AG09319 (cell line): ENCODE measurements at places on chromosomes 7 and 10.

DNA sequence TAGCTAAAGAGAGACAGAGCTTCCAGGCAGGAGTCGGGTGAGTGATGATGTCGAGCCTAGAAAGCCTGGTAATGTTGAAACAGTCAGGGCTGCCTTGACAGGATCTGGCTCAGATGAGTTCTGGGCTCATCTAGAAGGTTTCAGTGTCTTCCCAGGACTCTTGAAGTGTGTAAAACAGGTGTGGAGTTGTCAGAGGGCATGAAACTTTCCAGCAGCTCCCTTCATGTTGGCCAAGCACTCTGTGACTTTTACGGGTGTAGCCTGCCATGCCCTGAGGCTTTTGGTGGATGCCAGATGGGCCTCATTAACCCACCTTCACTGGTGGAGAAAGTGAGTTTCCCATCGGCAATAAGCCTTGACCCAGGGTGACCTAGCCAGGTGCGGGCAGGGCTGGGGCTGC, 66.4 kb upstream of the PDCD4 start:
- DNase-seq, result no peak

DNA sequence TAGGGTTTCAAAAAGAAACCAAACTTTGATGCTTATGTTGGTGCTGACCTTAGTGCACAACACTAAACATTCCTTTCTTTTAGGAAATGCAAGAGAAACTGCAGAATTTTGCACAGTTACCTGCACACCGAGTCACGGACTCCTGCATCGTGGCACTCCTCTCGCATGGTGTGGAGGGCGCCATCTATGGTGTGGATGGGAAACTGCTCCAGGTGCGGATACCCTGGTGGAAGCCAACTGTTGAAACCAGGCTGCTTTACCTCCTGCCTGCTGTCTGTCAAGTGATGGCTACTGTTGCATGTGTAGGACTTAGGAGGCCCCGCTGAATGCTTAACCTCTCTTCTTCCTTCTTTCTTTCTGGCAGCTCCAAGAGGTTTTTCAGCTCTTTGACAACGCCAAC, 11.7 kb downstream of the CASP2 start:
- no peak for DNase-seq

GRCh38 chr10:71621231-71622153, 98.1 kb downstream of the C10orf105 start:
- no peak for DNase-seq

- no peak for DNase-seq
Observed at GRCh38 chr10:130802301-130802700, 509.2 kb downstream of the TCERG1L start.

DNA sequence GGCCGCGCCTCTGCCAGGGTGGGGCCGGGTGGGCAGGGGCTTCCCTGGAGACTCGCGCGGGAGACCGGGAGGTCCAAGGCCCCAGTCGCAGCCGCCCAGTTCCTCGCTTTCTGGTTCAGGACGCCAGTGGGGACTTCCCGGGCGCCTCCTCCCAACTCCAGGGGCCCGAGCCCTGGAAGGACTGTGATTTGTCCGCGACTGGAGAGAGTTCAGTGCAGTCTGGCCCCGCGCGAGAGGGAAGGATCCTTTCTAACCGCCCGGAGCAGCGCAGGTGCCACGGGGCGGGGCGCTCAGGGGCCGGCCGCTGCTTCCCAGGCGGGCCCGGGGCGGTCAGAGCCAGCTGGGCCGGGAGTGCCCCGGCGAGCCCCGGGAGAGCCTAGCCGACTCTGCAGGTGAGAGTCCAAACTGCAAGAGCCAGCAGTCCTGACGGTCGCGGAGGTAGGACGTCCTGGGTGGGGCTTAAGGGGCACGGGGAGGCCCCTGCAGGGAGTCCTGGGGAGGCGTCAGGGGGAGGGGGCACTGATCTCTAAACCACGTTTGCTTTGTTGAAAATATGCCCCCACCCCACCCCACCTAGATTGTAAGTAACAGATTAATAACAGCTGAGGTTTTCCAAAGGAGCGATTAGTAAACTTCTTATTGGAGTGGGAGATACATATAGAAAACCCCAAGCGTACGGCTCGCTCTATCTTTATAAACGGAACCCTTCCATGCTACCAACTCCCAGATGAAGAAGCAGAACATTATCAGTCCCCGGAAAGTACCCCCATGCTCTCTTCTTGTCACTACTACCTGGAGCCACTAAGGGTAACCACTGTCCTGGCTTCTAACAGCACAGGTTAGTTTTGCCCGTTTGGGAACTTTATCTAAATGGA, 8.2 kb downstream of the NKX2-3 start:
- no peak for DNase-seq

GRCh38 chr7:135348493-135348892, 114.9 kb downstream of the STRA8 start:
- DNase-seq, result no peak

DNA sequence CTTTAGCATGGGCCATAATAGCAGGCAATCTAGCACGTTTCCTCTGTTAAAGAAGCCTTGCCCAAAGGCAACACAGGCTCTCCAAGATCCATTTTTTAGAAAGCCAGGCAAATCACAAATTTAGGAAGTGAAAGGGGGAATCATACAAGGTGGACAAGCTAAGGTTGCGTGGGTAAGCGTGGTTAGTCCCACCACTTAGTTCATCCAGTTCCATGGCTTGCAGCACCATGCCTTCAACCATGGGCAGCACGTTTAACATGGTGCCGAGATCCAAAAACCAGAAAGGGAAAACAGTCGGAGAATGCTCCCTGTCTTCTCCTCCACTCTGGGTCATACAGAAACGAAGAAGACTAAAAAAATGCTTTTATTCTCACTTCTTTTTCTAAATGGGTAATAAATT, 234.4 kb upstream of the IMMP2L start:
- DNase-seq, result no peak

GRCh38 chr7:158973440-158973839, 117.1 kb downstream of the DYNC2I1 start:
- DNase-seq, result no peak

GRCh38 chr7:130452951-130453350, 12.1 kb upstream of the CEP41 start:
- no peak for DNase-seq

- DNase-seq, result no peak
Observed at GRCh38 chr10:78634835-78635234, 433.9 kb upstream of the ZMIZ1 start.

GRCh38 chr7:29626730-29627129, 63.1 kb downstream of the PRR15 start:
- no peak for DNase-seq

GRCh38 chr7:33421429-33421828, 292.1 kb downstream of the BBS9 start:
- DNase-seq, result no peak

DNA sequence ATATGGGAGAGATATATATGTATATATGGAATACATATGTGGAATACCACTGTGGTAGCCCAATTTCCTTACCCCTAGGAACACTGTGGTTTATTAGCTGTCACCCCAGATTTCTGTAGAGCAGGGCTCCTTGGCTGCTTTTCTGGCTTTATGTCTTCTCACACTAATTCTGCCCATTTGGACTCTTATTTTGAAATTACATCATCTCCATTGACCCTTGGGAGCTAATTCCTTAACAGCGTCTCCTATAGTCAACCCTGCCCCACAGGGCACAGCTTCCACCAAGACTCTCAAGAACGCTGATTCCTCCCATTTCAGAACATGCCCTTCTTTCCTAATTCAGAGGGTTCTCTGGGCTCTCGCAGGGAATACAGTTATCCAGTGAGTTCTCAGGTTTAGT, 55.4 kb upstream of the TARP start:
- DNase-seq, result no peak

- no peak for DNase-seq
Observed at GRCh38 chr7:122183106-122183505, 39.1 kb upstream of the AASS start.

- DNase-seq, result no peak
Observed at GRCh38 chr7:128037880-128038619, 6.8 kb upstream of the LRRC4 start.

- no peak for DNase-seq
Observed at GRCh38 chr7:135204341-135204749, 7.0 kb downstream of the WDR91 start.

DNA sequence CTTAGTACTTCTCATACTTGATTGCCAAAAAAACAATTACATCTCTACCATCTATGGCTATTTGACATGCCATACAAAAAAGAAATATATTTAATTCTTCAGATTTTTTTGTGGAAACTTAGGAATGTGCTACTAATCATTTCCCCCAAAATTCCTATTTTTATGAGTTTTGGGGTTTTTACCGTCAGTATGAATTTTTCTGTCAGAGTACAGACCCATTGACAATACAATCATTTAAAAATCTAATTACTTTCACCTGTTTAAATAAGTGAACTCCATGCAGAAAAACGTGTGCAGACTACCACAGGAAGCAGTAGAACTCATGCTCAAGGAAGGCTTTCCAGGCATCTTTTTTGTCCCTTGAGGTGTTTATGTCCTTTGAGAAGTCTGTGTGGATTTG, 48.8 kb upstream of the FOXP2 start:
- DNase-seq, result no peak

DNA sequence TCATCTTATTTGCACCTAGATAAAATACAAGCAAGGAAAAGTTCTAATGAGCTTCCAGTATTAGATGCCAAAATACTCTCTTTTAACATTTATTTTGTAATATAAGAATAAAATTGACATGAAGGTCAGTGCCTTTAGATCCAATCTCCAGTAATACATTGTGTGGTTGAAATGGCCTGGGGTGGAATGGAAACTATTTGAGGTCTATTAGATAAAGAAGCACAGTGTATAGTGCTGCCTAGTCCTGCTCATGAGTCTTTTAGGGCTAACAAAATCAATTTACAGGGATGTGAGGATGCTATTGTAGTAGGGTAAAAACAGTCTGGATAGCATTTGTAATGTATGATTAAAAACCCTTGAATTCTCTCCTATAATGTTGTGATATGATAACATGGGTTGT, 84.5 kb upstream of the ETV1 start:
- DNase-seq, result no peak

DNA sequence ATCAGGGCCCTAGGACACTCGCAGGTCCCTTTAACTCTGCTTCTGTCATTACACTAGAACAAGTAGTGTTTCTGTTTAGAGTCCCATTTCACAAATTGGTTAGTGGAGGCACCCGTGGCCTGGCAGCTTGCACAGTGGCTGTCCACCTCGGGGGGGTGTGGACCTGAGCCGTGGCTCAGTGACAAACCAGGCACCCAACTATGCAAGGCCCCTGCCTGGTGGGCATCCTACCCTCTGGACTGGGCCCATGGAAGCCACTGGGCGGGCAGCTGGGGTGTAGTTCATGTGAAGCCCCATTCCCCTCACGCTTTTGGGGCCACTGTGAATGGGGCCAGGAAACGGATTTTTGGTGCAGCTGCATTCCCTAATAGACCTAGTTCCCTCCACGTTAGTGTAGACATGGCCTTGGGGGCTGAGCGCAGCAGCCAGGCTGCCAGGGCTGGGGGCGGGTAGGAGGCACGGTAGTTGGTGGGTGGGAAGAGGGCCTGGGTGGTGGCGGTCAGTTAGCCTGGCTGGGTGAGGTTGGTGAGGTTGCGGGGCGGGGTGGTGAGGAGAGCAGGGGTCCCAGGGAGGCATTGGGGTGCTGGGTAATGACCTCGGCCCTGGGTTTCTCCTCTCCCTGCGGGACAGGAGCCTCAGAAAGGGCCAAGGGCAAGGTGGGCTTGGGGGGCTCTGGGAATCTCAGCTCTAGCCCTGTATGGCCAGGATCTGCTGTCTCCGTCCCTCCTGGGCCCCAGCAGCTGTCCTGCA, 18.7 kb downstream of the ZNF316 start:
- DNase-seq, result no peak

DNA sequence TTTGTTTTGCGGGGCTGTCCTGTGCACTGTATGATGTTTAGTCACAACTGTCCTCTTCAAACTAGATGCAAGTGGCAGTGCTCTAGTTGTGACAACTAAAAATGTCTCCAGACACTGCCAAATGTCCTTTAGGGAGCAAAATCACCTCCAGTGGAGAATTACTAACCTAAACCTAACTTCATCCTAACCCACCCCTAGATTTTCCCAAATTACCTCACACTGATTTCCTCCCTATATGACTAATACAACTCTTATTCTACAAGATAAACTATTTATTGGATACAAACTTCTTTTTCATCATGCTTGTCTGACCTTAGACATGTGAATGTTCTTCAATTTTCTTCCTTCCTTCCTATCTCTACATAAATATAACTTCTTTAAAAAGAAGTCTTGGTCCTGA, 26.4 kb downstream of the PNPLA8 start:
- no peak for DNase-seq

DNA sequence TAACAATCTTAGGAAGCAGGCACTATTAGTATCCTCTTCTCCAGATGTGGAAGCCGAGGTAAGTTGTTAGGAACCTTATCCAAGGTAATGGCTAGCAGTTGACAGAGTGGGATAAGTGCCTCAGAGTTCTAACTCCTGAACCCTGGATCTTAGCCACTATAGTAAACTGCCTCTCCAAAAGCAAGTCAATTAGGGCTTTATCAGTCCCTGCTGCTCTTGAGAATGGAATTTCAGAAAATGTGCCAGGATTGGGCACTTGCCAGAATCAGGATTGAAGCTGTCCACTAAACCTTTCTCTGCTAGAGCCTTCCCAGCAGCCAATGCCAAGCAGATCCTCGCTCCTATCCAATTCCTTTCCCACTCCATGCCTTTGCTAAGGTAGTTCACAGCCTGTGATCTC, 777.5 kb upstream of the POM121L12 start:
- no peak for DNase-seq

DNA sequence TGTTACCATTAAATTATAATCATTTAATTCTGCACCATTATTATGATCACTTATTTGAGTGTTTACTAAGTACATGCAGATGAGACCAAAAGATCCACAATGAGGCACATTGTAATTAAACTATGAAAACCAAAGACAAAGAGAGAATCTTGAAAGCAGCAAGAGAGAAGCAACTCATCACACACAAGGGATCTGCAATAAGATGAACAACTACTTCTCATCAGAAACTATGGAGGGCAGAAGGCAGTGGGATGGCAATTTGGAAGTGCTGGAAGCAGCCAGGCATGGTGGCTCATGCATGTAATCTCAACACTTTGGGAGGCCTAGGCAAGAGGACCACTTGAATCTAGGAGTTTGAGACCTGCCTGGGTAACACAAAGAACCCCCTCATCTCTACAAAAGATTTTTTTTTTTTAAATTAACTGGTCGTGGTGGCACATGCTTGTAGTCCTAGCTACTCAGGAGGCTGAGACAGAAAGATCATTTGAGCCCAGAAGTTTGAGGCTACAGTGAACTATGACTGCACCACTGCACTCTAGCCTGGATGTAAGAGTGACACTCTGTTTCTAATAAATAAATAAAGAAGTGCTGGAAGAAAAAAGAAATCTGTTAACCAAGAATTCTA, 47.7 kb downstream of the CDK6 start:
- no peak for DNase-seq

DNA sequence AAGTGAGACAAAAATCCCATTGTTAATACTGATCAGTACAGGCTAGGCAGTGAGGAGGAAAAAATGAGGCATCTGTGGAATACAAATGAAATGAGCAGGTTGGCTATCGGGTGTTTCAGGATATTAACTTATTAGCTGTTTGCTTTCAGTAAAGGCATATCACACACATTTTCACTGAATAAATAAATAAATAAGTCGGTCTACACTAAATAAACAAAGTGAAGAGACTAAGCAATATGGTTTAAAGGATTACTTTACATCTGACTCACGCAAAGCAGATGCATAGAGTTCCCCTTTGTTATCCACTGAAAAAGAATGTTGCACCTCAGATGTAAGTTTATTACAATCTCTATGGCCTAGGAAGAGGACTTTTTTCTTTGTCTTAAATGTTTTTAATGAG, 6.3 kb upstream of the SEMA3A start:
- DNase-seq, result no peak
